ENCODE measurements at places on chromosomes 11 and 22.

- no peak for DNase-seq
Measured at GRCh38 chr22:22452211-22452610, 56.3 kb downstream of the ZNF280B start.

- no peak for DNase-seq
Measured at GRCh38 chr11:57888386-57888785, 126.8 kb downstream of the CTNND1 start.

DNA sequence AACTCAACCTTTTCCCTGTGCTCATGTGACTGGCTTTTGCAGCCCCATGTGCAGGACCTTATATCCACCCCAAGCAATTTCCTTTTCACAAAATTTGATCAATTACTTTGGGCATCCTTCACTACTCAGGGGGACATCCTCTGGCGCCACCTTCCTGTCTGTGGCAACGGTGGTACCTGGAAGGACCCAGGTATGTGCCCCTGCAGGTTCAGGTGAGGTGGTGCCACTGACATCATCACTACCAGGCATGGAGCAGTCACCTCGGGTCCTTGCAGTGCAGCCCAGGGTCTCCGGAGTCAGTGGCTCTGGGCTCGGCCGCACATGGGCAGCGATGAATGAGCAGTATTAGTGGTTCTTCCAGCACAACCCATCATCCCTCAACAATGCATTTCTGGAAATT, 37.7 kb upstream of the B3GAT1 start:
- DNase-seq = no peak

- no peak for DNase-seq
Measured at GRCh38 chr11:126782810-126783209, 217.8 kb downstream of the KIRREL3 start.

DNA sequence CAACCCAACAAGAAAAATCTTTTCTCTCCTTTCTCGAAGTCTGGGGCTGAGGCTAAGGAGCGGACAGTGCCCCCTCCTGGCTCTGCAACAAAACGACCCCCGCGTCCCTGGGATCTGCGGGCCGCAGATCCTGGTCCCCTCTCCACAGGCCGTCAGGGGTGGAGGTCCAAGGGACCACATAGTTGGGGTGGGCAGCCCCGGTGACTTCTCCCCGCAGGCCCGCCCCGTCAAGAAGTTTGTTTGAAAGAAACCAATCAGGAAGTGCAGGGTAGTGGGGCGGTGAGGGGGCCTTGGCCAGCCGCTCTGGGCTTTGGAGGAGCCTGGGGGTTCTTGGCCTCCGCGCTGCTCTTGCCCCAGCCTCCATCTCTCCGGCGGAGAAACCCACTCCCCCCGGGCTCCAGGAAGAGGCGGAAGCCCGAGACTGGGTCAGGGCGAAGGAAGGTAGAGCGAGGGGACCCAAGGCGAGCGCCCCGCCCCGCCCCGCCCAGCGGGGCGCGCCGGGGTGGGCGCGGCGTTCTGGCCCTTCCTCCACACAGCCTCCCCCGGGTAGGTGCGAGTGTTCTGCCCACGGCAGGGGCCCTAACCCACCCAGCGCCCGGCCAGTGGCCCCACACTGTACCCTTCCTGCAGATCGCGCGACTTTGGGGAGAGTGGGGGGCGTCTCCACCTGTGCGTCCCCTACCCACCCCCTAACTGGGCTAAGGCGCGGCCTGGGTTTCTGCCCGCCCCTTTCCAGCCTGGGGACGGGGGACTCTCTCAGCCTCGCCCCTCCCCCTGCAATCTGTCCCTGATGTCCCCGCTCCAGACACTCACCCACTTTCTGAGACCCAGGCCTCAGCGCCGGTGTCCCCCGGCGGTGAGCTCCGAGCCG, 1.3 kb downstream of the TP53I11 start:
- DNase-seq = no peak

- no peak for DNase-seq
Measured at GRCh38 chr11:9594267-9595046, 21.0 kb downstream of the WEE1 start.

- DNase-seq = no peak
Measured at GRCh38 chr11:25225078-25225477, 728.2 kb downstream of the LUZP2 start.

GRCh38 chr22:38503021-38503420, 3.1 kb downstream of the DDX17 start:
- no peak for DNase-seq

GRCh38 chr11:66369073-66369894, 2.3 kb downstream of the SLC29A2 start:
- no peak for DNase-seq

DNA sequence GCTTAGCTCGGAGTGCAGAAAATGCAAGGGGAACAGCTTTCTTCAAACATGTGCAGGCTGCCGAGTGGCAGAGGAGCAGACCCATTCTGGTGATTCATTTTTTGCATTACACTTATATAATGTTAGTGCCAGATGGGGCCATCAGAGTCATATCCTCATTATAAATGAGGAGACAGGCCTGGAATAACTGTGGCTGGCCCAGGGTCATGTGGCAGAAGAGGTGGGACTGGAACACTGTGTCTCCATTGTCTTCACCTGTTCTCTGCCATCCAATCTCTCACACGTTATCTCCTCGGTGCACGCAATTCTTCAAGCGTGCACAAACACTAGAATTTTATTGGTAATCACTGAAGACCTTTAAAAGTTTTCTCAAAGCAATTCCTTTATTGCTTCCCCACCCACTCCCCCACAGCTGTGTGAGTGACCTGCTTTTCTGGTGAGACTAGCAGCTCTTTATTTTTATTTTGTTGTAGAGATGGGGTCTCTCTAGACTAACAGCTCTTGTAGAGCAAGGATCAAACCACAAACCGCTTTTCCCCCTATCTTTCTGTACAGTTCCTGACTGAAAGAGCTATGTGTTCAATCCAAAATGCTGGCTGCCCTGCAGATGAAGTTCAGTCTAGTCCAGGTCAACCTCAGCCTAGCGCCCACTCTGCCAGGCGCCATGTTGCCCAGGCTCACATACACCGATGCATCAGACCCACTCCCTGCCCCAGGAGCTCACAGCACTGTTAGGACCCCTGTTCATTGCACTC, 75.3 kb downstream of the ST3GAL4 start:
- no peak for DNase-seq

DNA sequence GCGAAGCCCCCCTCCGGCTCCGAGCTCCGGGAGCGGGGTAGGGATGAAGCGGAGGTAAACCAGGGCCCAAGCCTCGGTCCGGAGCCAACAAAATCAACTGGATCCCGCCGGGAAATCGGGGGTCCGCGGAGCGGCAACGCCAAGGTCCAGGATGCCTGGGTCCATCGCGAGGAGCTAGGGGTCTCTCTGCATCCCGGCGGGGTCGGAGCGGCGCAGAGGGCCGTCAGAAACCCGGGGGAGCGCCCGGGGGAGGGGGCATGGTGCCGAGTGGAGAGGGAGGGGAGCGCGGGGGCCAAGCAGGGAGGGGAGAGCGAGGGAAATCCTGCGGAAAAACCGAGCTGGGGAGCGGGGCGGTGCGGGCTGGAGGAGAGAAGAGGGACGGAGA, 51.8 kb downstream of the SLC22A12 start:
- no peak for DNase-seq

DNA sequence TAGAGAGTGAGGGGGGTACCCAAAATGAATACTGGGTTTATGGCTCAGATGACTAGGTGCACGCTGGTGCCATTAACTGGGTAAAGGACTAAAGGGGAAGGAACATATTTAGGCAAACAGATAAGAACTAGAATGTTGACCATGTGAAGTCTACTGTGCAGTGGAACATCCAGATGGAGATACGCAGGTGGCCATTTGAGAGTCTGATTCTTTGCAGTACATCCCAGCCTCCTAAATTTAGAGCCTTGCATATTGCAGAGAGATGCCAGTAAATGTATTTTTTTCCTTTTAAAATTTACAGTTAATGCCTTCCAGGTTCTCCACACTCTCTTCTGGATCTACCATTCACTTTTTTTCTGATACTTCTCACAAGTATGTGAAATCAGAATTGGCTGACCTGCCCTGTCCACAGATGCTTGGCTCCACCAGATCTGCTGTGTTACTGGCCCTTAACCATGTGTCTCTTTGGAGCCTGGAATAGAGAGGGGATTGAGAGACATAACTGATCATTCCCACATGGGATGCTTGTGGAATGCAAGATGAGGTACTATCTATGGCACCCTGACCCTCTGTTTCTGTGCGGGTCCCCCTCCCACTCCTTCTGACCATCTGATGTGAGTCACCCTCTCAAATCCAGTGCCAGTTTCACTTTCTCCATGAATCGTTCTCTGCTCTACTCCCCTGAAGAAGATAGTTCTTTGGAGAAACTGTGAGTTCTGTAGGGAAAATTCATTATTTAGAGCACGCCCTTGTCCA, 77.0 kb upstream of the NCAM1 start:
- no peak for DNase-seq

- DNase-seq = no peak
Measured at GRCh38 chr11:38402063-38402462, 1804.0 kb upstream of the RAG2 start.

DNA sequence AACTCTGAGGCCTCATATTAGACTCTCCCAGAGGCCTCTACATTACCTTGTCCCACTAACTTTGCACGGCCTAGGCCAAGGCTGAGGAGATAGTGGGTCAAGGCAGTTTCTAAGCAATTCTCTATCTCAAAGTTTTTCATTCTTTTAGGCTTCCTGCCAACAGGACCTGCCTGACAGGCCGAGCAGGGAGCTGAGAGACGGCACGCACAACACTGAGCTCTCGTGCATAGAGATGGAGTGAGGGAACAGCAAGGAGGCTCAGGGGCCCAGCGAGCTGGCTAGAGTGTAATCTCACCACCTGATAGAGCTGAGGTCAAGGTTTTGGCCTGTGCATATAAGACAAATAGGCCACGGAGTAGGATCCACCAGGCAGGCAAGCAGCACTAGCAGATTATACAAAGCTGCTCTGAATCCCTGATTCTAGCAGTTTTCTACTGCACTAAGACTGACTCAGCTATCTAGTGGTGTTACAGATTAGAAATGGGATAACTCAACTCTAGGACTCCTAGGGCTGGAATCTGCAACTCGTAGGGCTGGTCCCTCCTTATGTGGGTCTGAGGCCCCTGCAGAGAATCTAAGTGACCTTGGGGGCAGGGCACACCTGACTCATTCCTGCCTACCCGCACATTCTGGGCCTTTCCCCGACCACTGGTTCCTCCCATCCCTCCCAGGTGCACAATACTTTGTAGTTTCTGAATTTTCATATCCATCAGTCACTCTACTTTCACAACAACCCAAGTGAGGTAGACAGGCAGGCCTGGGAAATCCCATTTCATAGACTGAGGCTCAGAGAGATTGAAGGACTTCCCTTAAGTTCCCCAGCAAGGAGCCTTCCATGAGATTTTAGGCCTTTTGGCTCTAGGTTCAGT, 1.7 kb downstream of the CYB5R2 start:
- no peak for DNase-seq

DNA sequence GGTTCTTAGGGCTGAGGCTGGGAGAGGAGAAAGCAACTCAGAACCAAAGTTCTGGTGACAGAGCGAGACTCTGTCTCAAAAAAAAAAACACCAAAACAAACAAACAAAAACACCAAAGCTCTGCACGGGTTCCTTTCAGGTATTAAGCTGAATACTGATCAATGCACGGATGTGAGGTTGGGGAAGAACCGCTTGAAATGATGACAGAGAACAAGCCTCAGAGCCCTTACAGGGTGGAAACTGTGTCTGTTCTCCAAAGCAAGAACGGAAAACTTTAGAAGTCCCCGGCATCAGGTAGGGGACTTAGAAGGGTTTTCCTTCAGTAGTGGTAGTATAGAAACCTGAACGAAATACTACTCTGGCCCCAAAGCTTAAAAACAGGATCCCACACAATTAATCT, 260.0 kb downstream of the TBC1D22A start:
- DNase-seq = no peak

DNA sequence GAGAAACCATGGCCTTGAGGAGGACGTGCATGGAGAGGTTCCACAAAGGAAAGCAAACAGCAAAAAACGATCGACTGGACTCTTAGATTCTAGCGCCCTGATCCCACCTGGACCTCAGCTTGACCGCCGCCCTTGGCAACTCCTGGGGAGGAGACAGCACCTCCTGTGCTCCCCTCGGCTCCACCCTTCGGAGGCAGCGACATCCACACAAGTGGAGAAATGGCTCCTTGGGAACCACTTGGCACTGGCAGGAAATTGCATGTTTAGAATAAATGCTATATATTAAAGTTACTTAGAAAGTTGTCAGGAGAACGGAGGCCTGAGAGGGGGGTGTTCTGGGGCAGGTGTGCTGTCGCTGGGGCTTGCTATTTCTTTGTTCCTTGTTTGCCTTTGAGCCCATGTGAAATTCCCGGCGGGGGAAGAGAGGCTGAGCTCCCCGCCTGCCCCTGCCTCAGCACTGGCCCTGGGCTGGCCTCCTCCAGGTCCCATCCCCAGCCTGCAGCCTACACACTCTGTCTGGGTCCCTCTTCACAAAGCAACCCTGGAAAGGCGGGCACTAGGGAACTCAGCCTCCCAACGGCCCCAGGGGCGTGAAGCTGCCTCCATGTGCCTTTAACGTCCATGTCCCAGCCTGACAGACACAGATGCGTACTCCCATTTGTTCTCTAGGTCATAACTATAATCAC, 395.3 kb downstream of the BRD1 start:
- no peak for DNase-seq

DNA sequence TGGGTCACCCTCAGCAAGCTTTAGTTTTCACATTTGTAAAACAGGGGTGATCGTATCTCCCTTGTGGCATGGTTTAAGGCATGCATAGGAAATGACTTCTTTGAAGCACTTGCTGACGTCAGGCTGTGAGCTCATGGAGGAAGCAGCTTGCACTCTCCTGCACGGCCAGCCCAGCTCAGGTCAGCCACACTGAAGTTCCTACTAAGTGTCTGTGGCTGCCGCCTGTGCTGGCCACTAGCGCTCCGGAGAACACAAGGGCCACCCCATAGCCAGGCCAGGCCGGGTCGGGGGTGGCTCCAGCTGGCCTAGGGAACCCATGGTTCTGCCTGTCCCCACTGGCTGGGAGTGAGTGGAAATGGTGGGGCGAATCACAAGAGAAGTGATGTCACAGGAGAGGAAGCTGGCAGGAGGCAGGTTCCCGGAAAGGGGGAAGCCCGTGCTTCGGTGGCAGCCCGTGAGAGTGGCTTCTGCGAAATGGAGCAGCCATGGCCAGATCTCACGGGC, 28.2 kb downstream of the KCTD17 start:
- DNase-seq = no peak

- DNase-seq = no peak
Measured at GRCh38 chr11:110433393-110434333, 3.9 kb downstream of the FDX1 start.

- no peak for DNase-seq
Measured at GRCh38 chr11:26806219-26806618, 84.4 kb upstream of the SLC5A12 start.
